ENCODE measurements at places on chromosomes 12 and 14. TPM values are rescaled to one million over a fixed set of nuclear protein-coding genes. Genes with fewer than 3 reads are reported as not detected.

GRCh38 chr12:48937170-48937569 lies 11.9 kb upstream of the FKBP11 start:
- DNase-seq = no peak

- DNase-seq = no peak
These were observed 413.5 kb upstream of the STXBP6 start for GRCh38 chr14:25463480-25463879.

DNA sequence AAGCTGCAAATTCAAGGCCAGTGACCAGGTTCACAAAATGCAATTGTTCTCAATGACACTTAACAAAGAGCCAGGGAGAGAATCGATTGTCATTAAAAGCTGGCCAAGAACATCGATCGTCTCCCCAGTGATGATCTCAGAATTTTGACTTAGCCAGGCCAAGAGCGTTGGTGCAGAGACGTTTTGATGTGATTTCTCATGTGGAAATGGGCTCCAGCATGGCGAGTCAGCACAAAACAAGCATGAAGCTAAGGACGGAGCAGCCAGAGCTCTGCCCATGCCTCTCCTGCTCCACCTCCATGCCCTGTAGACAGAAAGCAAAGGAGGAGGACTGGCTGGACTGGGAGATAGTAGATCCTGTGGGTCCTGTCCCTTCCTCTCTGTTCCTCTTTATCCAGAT lies 270.8 kb downstream of the FOXN3 start:
- DNase-seq = no peak

- no peak for DNase-seq
These were observed 38.1 kb upstream of the PLXNC1 start for GRCh38 chr12:94110258-94110657.

- DNase-seq = no peak
These were observed 90.0 kb downstream of the NINJ2 start for GRCh38 chr12:573232-573631.

DNA sequence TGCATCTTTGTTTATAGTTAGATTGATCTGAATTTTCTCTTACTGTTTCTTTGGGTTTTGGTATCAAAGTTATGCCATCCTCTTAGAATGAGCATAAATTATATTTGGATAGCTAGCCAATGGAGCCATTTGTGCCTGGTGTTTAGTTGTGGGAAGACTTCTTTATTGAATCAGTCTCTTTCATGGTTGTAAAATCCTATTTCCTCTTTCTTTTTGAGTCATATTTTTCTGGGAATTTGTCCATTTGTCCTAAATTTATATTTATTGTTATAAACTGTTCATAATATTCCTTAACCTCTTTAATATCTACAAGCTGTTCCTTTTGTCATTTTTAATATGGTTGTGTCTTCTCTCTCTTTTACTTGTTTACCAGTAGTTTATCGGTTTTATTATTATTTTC lies 462.5 kb downstream of the AEBP2 start:
- DNase-seq = no peak

- DNase-seq = no peak
These were observed 152.1 kb upstream of the PLXNC1 start for GRCh38 chr12:93996321-93996720.

Gene SAMD15
- 1.9 TPM for total RNA-seq
